ENCODE measurements at places on chromosomes 5 and 9. TPM values are rescaled to one million over a fixed set of nuclear protein-coding genes. Genes with fewer than 3 reads are reported as not detected.

Gene SPATA31C1
- not detected for total RNA-seq

Gene BAAT
- 0.58 TPM for total RNA-seq

Gene FAM163B
- total RNA-seq: not detected

Gene SPTLC1
- total RNA-seq: 64.1 TPM

Gene IL33
- 1.2 TPM for total RNA-seq

Gene C8G
- 1.9 TPM for total RNA-seq

Gene GGTA1
- not detected for total RNA-seq

Gene SLC9A3
- total RNA-seq: 2.4 TPM

Gene SHISAL2B
- not detected for total RNA-seq

Gene C9orf153
- total RNA-seq: not detected

Gene NR5A1
- total RNA-seq: not detected

Gene SLC31A2
- 7.8 TPM for total RNA-seq

Gene GPR150
- total RNA-seq: 0.07 TPM

Gene CATSPER3
- 0.59 TPM for total RNA-seq

Gene PAPPA
- 34.1 TPM for total RNA-seq

Gene ORM2
- not detected for total RNA-seq
